PC-9 (cell line): ENCODE measurements at places on chromosomes 1 and 21.
A peak's percentile ranks its signal among the peaks of the same experiment; 100 is the strongest.

DNA sequence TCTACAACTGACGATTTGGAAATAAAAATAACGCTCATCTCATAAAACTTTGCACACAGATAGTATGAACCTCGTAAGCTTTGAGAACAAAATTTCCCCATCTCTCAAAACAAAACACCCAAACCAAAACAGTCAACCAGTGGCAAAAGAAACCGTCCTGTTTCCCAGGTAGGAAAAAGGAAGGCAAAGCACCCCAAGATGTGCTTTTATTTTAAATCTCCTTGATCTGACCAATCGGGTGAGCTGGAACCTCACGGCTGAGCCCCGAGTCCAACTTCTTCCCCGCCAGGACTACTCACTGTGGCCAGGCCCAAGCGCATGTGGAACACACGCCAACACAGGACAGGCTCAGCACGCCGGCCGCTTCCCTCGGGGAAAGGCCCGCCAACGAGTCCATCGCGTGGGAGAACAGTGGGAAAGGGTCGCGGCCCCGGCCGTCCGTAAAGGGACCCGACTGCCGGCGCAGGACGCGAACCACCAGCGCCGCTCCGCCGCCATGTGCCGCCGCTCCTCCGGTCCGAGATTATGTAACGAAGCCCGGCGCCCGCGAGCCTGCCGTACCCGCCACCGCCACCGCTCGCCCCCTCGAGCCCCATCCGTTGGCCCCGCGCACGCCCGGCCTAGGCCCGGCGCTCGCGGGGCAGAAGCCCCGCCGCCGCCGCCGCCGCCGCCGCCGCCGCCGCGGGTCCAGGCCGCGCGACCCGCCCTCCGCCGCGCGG is 759 bp downstream of the AHCTF1 start:
- no peak for DNase-seq

DNA sequence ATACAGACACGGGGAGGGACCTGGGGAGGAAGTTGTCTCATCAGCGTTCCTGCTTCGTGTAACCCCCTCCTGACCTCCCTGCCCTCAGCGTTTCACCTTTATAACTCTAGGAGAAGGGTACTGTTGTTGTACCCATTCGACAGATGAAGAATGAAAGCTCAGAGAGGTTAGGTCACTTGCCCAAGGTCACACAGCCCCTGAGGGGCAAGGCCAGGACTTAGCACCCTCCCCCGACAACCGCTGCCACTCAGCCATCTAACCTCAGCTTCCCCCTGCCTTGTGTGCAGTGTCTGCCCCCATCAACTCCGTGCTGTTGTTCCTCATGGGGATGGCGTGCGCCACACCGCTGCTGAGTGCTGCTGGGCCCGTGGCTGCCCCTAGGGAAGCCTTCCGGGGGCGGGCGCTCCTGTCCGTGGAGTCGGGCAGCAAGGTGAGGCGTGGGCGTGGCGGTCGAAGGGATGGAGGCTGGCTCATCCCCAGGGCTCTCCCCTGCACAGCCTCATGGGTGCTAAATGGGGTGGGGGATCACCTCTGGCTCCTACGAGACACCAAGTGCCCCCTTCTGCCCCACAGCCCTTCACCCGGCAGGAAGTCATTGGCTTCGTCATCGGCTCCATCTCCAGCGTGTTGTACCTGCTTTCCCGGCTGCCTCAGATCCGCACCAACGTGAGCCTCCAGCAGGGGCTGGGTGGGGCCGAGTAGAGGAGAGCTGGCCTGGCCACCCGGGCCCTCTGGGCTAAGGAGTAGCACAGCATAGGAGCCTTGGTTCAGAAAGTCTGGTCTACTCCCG is 14.0 kb downstream of the SLC66A1 start:
- DNase-seq = no peak

DNA sequence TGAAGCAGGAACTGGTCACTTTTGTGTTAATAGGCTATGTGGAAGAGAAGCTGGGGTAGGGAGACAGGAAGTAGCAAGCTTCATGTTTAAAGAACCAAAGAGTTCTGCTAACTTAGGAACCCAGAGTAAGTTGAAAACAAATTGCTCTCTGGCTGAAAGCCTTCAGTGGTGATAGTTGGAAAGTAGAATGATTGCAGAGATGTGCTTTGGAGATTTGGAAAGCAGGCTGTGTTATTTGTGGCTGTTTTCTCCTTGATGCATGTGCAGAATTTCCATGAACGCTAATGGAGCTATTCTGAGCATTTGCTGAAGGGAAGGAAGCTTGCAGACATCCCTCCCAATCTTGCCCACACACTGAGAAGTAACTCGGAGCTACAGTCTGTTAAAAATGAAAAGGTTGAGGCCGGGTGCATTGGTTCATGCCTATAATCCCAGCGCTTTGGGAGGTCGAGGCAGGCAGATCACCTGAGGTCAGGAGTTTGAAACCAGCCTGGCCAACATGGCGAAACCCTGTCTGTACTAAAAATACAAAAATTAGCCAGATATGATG is 45.7 kb downstream of the TCEANC2 start:
- DNase-seq = no peak

DNA sequence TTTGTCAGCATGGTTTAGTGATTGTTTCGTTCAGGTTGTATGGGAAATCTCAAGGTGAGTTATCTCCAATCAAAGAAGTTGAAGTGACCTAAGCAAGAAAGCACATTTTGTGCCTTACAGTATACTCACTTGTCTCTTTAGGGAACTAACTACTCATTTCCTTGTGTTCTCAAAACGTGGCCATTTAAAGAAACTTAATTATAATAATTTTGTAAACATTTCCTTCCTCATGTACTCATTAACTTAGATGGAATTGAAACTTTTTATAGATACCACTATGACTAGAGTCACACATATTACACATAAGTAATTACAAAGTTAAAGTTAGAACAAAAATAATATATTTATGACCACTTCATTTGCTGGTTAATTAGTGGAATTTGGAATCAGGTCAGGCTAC is 552.6 kb downstream of the MRPL39 start:
- no peak for DNase-seq

DNA sequence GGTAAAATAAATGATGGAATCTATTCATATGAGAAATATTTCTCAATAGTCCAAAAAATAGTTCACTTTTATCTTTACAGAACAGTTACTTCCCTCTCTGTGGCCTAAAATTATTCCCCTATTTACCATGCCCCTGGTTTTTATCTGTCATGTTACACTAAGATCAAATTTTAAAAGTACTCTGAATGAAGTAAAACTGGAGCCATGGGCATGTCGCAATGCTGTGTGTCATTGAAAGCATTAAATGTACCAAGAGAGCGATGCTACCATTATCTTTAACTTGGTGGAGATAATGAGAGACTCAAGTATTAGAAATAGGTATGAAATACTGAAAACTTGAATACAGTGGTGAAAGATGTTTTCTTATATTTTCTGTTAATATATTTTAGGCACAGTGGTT is 146.2 kb downstream of the KCNT2 start:
- no peak for DNase-seq

DNA sequence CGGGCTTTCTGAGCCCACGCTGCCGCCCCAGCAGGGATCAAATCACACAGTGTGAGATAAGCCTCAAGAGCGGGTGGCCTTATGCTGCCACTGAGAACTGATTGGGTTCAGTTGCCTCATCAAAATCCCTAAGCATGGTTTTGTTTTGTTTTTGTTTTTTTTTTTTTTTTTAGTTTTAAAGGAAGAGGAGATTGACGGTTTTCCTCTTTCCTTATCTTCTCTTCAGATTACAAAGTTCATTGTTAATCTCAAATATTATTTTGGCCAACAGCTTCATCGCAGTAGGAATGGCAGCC is 651 bp downstream of the COA6 start:
- no peak for DNase-seq

DNA sequence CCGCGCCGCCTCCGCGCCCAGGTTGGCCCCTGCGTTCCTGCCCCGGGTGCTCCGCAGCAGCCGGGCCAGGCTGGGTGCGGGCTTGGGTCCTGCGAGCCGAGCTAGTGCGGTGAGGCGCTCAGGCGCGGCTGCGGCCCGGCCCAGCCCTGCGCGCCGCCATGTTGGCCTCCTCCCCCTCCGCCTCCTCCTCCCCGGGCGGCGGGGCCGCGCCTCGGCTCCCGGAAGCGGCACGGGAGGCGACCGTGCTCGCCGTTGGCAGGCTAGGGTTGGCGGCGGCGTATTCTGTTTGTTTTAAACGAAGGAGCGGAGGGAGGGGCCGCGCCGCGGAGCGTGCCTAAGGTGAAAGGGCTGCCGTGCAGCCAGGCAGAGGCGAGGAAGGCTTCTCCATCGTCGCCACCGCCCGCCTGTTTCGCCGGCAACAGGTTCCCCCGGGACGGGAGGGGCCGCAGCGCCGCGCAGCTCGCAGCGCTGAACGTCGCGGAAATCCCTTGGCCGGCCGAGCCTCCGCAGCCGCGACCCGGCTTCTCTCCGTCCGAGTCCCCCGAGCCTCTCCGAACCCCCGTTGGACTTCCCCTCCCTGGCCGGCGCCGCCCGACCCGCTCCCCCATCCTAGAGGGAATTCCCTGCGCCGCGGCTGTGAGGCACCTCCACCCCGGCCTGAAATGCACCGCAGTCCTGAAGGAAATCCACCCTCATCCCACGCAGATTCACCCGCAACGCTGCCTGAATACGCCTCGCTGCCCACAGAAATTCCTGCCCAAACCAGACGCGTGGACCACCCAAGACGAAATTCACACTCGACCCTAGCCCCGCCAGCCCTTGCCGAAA is at the start of gene USP24:
Gene USP24, minus strand, starts transcription at position 171 of the 828 bp plus-strand sequence. CDS start 251 bp downstream, outside the sequence.
- DNase-seq = peak; percentile 87

DNA sequence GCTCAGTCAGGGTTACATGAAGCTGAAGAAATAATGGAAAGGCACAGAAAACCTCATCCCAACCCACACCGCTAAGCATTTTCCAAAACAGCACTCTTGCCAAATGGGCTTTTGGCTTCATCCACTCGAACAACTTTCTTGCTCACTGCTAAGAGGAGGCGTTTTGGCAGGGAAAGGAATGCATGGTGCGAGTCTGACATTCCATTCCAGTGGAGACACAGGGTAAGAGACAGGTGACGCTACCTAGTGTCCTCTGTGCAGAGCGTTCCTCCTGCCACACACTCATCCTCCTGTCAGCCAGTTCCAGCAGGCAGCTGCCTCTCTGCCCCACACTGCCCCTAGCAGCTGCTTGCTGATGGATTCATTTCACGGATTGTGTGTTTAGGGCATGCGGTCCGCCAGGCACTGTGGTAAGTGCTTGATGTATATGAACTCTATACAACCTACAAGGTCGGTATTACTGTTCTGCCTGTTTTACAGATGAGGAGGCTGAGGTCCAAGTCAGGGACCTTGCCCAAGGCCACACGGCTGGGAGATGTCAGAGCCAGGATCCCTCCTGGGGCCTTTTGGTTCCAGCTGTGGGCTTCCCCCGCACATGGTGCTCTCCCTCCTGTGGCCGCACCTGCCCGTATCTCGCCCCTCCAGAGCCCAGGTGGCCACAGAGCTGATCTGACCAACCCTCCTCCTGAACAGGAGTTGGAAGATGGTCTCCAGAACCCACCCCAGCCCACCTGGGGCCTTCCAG is 25.7 kb upstream of the BACE2 start:
- DNase-seq = peak; percentile 53

DNA sequence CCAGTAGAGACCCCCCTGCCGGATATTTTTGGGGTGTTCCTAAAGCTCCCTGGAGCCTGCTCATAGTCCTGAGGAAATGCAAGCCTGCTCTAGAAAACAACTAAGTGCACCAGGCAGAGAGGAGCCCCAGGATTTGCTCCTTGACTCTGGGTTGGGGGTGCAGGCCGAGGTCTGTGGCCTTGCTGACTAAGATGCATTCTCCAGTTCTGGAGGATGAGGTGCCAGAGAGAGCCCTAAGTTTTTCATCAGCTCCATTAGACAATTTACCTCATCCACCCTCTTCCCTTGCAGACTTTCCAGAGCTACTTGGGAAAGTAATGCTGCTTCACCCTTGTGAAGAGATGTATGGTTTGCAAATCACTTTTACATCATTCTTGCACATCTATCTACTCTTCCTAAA is 9.1 kb downstream of the TUFT1 start:
- no peak for DNase-seq

DNA sequence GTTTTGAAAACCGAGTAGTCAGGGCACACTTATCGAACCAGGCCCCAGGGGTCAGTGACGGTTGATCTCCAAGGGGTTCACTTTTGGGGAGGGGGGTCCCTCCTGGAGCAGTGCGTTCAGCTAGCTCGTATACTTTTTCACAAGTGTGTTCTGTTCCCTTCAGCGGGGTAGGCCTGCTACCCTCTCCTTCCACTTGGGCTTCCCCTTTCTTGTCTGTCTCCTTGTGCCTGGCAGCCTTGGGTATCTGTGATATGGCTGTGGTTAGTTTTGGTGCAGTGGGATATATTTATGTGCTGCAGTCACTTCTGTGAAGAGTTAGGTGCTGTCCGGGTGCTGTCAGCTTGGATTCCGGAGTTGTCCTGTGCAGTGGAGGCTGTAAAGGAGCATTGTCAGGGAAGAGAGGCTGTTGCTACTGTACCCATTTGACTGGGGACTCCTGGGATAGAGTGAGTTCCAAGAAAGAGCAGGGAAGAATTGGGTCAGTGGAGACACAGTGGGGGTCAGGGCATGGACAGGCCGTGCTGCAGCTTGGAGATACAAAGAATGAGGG is 29.7 kb downstream of the ADARB1 start:
- DNase-seq = no peak

GRCh38 chr1:217431395-217431794 is 199.5 kb downstream of the GPATCH2 start:
- DNase-seq = no peak

DNA sequence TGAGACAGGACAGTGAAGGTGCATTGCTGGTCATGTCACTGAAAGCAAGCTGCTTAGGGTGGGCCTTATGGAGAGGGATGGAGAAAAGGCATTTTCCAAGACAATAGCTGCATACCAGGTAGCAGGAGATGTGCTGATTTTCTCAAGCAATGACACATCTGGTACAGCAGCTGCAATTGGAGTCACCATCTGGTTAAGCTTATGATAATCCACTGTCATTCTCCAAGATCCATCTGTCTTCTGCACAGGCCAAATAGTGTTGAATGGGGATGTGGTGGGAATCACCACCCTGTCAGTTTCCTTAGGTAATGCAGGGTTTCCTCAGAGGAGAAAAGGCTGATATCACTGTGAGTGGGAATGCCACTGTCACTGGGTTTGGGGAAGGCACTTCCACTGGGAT is 54.6 kb downstream of the ADSS2 start:
- no peak for DNase-seq

GRCh38 chr1:92990828-92991227 is 29.6 kb upstream of the DIPK1A start:
- DNase-seq = no peak

GRCh38 chr1:37473431-37474045 is 842 bp upstream of the ZC3H12A start:
- DNase-seq = no peak

GRCh38 chr1:196209983-196210382 is 398.3 kb downstream of the KCNT2 start:
- no peak for DNase-seq

DNA sequence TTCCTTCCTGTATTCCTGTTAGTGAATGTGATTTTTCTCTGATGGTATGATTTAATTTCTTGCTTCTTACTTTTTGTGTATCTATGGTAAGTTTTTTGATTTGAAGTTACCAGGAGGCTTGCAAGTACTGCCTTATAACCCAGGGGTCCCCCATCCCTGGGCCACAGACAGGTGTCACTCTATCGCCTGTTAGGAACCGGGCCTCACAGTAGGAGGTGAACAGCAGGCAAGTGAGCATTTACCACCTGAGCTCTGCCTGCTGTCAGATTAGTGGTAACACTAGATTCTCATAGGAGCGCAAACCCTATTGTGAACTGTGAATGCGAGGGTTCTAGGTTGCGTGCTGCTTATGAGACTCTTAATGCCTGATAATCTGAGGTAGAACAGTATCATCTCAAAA is 143.3 kb downstream of the RPS6KC1 start:
- DNase-seq = no peak
